ENCODE measurements at places on chromosomes 5 and 9. TPM values are rescaled to one million over a fixed set of nuclear protein-coding genes. Genes with fewer than 3 reads are reported as not detected.

DNA sequence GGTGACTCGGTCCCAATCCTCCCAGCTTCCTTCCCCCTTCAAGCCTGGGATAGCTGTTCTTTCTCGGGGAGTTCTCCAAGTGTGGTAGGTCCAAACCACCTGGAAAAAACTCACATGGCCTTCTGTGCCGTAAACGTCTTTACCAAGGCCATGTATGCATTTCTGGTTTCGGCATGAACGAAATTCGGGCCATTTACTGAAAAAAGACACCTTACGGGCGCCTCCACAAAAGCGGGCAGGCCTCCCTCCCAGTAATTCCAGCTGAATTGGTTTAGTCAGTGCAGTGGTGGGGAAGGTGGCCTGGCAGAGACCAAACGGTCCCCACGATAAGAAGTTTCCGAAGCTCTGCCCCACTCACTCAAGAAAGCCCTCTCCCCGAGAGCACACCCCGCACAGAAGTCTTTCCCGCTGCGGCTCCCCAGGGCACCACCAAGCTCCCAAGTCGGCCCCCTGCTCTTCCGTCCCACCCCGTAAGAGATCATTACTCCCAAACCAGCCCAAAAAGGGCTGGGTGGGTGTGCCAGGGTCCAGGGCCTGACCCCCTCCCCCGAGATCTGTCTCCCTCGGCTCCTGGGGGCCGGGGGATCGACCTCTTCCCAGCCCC, 86.3 kb upstream of the MELK start:
- DNase-seq, result no peak

DNA sequence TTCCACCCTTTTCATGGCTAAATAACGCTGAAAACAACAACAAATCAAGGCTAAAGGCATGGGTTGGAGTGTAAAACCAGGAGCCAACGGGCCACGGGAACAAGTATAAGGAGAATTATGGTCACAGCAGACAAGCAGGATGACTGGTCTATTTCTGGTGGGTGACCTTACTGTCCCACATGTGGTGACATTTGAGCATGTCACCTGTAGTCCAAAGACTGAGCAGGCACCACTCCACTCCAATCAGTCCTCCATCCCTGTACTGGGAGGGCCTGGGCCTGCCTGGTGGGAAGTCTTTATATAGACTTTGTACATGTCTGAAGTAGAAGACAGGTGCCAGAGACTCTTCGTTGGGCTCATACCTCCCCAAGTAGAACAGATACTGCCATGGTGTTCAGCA, 36.8 kb downstream of the C9orf153 start:
- no peak for DNase-seq

- DNase-seq, result no peak
These were observed at the start of gene LCN15 for GRCh38 chr9:136764301-136764891. Gene LCN15 (minus strand): TSS chr9:136764518. CDS start chr9:136764488, 30 bp downstream.

- DNase-seq, result no peak
These were observed 47.1 kb downstream of the COL27A1 start for GRCh38 chr9:114202396-114202795.

DNA sequence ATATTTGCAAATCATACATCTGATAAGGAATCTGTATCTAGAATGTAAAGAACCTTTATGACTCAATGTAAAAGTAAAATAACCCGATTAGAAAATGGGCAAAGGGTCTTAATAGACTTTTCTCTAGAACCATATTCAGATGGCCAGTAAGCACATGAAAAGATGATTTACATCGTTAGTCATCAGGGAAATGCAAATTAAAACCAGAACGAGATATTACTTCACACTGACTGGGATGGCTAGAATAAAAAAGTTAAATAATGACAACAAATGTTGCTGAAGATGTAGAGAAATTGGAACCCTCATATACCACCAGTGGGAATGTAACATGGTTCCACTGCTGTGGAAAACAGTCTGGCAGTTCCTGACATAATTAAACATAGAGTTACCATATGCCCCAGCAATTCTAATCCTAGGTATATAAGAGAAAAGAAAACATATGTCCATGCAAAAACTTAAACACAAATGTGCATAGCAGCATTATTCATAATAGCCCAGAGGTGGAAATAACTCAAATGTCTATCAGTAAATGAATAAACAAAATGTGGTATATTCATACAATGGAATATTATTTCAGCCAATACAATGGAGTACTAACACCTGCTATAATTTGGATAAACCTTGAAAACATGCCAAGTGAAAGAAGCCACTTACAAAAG, 100.4 kb upstream of the MAMDC2 start:
- DNase-seq, result no peak

- DNase-seq, result no peak
These were observed 4.4 kb downstream of the ST8SIA4 start for GRCh38 chr5:100898504-100899346.

GRCh38 chr5:150142959-150143349, 12.7 kb downstream of the PDGFRB start:
- no peak for DNase-seq

- no peak for DNase-seq
These were observed 45.6 kb downstream of the DAPK1 start for GRCh38 chr9:87543251-87543650.

GRCh38 chr5:172753101-172753500, 17.9 kb downstream of the DUSP1 start:
- no peak for DNase-seq

DNA sequence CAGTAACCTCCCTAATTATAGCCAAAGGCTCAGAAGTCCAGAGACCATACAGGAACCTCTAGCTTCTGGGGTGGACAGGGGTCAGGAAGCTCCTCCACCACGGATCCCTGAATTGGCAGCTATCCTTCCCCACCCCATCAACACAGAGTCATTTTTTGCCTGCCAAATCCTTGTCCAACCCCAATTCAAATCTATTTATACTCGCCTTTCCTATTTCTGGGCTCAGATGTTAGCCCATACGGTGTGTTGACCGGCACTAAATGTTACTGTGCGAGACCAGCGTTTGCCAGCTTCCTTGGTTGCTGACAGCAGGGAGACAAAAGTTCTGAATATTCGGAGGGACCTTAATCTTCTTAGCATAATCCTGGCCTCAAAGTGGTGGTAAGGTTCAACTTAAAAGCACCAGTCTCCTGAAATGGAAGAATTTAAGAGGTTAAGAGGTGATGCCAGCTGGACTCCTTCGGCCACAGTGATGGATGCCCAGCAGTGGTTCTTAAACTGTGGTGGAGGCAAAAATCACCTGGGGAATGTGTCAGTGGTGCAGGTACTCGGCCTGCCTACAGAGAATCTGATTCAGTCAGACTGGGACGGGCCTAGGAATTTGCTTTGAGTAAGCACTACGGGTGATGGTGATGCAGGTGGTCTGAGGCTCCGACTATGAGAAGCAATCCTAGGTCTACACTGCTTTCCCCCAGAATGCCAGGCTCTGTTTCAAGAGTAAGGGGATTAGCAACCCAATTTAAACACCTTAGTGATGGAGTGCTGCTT, 204.8 kb upstream of the MEF2C start:
- no peak for DNase-seq

DNA sequence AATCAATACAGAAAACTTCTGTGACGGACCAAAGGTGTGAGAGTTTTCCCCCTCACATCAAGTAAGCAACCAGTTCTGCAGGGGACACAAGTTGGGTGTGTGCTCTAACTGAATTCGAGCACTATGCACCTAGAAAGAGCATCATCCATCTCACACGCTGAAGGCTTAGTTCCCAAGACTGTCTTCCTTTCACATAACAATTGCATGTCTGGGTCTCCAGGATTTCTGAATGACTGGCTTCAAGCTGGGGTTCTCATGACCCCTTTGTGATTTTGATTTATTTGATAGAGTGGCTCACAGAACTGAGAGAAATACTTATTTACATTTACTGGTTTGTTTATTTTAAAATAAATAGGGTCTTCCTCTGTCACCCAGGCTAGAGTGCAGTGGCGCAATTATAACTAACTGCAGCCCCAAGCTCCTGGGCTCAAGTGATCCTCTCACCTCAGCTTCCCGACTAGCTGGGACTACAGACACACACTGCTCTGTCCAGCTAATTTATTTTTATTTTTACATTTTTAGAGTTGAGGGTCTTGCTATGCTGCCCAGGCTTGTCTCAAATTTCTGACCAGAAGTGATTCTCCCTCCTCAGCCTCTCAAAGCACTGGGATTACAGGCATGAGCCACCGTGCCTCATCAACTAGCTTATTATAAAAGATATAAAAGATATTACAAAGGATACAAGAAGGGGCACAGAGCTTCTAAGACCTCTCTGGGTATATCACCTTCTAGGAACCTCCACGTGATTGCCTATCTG, 316.7 kb upstream of the CDH12 start:
- no peak for DNase-seq

- no peak for DNase-seq
These were observed 8.5 kb downstream of the FGFR4 start for GRCh38 chr5:177095088-177095669.

The PCDHB12 gene
- not detected for total RNA-seq

The BSPRY gene
- total RNA-seq, result 20.2 TPM

The ZNF454 gene
- not detected for total RNA-seq

The OTP gene
- not detected for total RNA-seq

The MTREX gene
- 70.7 TPM for total RNA-seq

The NOXA1 gene
- 1.8 TPM for total RNA-seq
